ENCODE measurements at places on chromosomes 12 and 14.
A peak's percentile ranks its signal among the peaks of the same experiment; 100 is the strongest.

DNA sequence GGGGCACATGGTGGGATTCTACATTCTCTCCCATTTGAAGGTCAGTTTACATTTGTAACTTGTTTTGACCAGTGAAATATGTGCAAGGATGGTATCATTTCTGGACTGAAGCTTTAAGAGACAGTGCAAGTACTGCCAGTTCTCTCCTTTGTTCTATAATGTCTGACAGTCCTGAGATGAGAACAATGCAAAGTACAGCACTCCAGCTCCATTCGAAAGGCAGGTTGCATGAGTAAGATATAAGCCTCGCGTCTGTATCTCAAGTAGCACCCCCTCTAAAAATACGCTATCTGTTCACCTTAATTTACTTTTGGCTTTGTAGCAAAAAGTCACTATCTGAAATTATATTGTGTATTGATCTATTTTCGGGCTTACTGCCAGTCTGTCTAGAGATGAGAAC lies 1122.2 kb upstream of the TMEM132C start:
- no peak for DNase-seq

DNA sequence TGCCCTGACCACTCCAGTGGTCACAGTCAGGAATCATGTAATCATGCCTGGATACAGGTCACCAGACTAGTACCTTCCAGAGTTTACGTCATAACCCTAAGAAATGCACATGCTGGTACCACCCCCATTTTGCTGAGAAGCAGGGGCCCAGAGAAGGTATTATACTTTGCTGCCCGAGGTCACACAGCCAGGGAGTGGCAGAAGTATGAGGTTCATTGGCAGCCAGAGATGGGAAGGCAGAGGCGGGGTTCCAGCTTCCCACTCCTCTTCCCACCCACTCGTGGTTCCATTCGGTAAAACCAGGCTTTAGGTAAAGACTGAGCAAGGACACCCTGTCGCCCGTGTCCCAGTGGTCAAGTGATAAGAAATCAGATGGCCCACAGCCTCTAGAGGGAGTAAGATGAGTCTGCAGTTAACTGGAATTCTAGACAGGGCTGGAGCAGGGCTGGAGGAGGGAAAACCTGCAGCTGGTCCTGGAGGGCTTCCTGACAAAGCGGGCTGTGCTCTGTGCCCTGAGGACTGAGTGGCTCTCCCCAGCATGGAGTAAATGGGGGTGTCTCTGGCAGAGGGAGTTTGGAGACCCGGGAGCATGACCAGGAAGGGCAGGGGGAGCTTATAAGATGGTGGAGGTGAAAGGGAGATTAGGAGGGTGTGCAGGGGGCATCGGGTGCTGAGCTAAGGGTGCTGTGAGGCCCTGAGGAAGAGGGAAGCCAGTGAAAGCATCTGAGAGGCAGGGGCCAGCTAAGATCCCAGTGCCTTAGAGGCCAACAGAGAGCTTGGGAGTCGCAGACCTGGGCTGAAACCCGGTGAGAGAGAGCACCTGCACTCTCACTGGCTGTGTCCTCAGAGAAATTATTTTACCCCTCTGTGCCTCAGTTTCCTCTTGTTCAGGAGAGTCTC lies 5.7 kb downstream of the FAM222A start:
- DNase-seq, result no peak

DNA sequence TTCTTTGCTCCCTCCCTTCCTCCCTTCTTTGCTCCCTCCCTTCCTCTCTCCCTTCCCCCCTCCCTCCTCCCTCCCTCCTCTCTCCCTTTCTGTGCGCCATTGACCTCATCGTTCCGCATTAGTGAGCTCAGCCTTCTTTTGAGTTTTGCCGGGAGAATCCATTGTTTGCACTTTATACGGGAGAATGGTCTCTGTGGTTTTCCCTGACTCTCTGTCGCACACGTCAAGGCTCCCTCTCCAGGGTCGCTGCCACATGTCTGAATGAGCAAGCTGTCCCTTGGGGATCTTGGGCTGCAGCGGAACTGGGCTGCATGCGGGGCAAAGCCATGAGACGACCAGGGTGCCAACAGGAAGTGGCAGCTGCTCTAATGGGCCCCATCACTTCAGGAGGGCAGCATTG lies 118.5 kb downstream of the GLT1D1 start:
- no peak for DNase-seq

- DNase-seq, result no peak
Measured at GRCh38 chr12:105982022-105982421, 156.7 kb downstream of the NUAK1 start.

DNA sequence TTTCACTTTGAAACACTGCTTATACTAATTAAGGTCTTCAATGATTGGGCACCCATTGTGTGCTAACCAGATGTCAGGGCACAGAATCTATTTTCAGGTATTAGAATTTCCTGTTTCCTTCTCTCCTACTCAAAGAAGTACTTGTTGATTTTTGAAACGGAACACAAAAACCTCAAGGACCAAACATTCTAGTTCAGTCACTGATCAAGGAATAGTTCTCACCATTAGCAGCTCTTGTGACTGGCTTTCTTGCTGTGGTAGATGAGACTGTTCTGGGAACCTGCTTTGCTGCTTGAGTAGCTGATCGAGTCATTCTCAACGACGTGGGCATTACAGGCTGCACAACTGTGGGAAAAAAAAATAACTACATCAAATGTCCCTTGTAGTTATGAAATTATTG lies 11.0 kb downstream of the DLGAP5 start:
- DNase-seq, result no peak

DNA sequence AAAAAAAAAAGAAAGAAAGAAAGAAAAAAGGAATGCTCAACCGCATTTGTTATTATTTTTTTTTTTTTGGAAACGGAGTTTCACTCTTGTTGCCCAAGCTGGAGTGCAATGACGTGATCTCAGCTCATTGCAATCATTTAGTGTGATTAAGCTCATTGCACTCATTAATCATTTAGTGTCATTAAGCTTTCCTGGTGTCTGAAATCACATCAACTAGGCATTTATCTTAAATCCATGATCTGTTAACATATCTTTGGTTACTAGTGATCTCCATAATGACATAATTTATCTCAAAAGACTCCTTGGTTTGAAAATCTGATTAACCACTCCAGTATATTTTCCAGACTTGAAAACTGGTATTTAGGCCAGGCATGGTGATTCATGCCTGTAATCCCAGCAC lies 26.3 kb downstream of the ETFBKMT start:
- no peak for DNase-seq

GRCh38 chr12:12792421-12792820 lies 7.0 kb downstream of the APOLD1 start:
- DNase-seq, result no peak

- no peak for DNase-seq
Measured at GRCh38 chr14:39948235-39948634, 516.0 kb upstream of the FBXO33 start.

DNA sequence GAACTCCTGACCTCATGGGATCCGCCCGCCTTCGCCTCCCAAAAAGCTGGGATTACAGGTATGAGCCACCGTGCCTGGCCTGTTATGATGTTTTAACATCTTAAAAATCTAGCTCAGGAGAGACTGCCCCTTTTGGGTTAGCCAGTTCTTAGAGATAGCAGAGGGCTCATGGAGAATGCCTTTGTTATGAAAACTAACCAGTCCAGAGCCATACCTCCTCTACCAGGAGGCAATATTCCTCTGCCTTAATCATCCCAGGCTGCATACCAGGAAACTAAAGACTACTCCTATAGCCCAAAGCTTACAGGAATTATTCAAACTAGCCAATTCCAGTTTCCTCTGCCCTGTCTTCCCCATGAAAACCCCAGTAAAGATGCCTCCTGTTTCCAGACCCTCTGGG lies 96.0 kb upstream of the MDM1 start:
- no peak for DNase-seq

DNA sequence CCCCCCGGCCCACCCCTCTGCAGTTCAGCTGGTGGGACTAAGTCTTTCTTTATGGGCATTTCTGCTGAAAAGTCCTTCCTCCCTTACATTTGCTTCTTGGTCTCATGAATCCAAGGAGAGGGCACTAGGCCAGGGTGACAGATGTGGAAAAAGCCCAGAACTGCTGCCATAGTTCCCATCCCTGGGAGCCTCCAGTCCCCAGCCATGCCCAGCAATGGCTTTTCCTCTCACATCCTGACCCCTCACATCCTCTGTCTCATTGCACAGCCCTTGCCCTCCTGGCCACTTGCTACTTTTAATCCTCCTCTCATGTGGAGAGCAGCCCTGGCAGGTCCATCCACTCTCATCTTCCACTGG lies 122.5 kb downstream of the ZFP36L1 start:
- no peak for DNase-seq

- DNase-seq, result no peak
Measured at GRCh38 chr14:89336338-89336737, 80.7 kb downstream of the FOXN3 start.

GRCh38 chr12:89454080-89454848 lies 70.3 kb downstream of the GALNT4 start:
- DNase-seq, result no peak

DNA sequence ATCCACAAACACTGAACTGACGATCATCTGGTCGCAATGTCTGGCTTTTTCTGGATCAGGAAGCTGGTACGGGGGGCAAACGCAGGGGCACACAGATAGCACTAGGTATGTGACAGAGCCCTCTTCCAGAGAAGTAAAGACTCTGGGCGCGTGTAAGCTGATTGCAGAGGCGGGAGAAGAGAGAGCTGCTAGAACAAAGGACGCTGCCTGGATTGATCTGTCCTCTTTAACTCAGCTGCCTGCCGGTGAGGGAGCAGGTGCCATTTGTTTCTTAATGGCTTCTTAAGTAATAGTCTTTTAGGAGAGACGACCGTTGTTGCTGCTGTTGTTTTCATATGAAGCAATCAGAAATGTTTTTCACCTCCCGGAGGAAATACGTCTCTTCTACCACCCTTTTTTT lies 77.3 kb downstream of the GLT1D1 start:
- no peak for DNase-seq

DNA sequence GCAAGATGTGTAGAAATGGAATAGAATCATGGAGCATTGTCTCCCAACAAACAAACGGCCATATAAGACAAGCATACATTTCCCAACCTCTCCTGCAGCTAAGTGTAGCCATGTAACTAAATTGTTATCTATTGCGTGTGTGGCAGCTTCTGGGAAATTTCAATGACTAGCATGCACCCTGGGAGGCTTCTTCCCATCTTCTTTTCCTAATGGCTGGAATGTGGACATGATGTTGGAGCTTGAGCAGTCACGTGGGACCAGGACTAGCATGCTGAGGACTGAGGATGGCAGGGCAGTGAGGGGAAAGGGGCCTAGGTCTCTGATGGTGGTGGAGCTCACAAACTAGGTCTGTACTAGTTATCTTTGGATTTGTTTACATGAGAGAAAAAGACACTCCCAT lies 21.7 kb upstream of the CTDSP2 start:
- DNase-seq, result no peak

GRCh38 chr12:132761032-132761920 lies at the start of gene ANKLE2:
ANKLE2 (minus strand) TSS chr12:132761832; CDS start chr12:132761798, 34 bp downstream.
- DNase-seq, result peak; percentile 54

All from activated effector memory CD4-positive, alpha-beta T cell treated with Interleukin-2 at 50 U/mL for 16 hours (primary cell).